ENCODE measurements at places on chromosomes 6 and 20.

DNA sequence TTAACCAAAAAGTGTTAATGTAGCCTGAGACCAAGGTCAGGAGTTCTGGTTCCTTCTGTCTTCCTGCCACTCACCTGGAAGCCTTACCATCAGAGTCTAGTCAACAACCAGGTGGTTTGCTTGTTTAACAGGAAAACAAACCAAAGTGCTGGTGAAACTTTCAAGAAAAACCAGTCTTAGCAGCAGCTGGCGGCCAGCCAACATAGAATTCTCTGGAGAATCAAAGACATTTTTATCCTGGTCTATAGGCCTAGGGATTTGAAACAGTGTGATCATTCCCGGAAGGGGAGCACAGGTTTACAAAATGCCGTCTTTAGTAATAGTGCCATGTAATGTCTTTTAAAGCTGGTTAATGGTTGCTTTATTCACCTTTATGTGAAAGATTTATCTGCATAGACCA lies 146.6 kb upstream of the AKIRIN2 start:
- no peak for DNase-seq

- no peak for DNase-seq
These were observed 26.0 kb downstream of the DCBLD1 start for GRCh38 chr6:117508450-117508971.

DNA sequence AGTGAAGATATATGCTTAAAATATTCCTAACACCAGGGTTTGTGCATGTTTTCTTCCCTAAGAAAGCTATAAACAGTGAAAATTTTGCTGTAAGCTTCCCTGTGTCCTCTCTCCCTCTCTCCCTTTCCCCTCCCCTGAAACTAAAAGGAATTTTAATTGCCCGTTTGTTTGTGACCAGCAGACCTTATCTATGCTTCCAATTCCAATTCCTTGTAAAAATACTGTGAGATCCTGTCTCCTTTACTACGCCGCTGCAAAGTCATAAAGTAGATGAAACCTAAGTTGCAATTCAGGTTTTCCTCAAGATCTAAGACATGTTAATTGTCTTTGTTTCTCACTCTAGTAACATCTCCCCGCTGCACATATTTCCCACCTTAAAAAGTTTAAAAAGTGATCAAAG lies 82.3 kb downstream of the DNAH8 start:
- DNase-seq = no peak

DNA sequence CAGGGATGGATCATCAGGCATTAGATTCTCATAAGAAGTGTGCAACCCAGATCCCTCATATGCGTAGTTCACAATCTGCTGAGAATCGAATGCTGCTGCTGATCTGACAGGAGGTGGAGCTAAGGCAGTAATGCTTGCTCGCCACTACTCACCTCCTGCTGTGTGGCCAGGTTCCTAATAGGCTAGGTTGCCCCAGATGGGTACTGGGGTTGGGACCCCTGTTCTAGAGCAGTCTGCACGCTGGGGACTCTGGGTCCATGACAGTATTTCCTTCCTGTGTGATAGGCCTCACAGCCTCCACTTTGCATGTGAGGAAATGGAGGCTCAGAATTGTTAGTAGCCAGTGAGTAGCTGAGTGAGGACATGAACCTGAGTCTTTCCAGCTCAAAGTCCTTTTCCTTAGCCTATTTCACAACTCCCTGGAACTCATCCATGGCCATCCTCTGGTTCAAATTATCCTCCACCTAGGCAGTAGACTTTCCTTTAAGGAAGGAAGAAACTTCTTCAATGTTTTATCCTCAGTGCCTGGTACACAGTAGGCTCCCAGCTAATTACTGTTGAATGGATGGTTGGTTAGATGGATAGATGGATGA lies 117.2 kb downstream of the SYCP2 start:
- no peak for DNase-seq

- no peak for DNase-seq
These were observed 65.3 kb upstream of the BMP2 start for GRCh38 chr20:6702144-6702543.

GRCh38 chr20:59661153-59661552 lies 56.8 kb downstream of the PHACTR3 start:
- no peak for DNase-seq

DNA sequence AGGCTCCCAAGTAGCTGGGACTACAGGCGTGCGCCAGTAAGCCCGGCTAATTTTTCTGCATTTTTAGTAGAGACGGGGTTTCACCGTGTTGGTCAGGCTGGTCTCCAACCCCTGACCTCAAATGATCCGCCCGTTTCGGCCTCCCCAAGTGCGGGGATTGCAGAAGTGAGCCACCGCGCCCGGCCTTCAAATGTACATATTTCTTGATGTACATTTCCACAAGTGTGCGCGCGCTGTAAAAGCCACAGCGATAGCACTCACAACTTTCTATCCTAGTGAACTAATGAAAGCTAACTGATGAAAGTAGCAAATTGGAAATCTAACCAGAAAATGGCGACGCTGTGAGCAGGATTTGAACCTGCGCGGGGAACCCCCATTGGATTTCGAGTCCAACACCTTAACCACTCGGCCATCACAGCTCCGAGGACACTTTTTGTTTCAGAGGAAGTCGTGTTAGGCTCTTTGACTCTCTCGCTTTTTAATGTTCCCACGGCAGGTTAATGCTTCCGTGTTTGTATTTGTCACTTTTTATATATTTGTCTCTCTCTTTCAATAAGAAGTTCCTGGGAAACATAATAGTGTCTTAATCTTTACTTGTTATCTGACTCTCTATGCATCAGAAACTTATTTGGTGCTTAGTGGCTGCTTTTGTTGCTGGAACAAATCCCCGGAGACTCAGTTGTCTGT lies 199.4 kb upstream of the ZNF184 start:
- no peak for DNase-seq

GRCh38 chr20:18421608-18422007 lies 45.2 kb downstream of the DZANK1 start:
- DNase-seq = no peak

DNA sequence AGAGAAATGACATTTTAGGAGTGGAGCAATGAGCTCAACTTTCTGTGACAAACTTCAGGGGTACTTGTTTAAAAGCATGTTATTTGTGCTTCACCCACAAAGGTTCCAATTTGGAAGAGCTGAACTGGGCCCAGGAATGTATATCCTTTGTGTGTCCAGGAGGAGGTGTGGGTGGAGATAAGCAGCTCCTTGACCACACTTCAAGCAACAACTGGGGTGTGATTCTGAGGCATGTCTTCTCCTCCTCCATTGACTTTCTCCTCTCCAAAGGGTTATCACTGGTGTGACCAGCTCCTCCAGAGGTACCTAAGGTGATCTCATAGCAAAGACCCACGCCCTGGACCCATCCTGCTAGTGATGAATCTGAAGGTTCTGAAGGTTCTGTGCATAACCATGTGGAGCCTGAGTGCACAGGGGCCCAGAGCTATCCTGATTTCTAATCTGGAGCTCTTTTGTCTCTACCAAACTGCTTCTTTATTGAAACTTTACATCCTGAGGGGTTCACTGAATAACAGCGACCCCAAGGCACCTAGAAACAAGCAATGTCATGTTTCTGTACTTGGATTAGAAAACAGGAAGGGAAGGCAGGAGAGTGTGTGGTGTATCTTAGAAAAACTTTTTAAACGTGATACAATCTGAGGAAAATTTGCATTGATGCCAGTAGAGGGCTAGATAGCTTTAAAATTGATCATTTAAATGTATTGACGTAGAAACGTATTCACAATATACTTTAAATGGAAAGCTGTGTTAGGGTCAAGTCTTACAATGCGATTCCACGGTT lies 60.9 kb upstream of the CD93 start:
- no peak for DNase-seq

DNA sequence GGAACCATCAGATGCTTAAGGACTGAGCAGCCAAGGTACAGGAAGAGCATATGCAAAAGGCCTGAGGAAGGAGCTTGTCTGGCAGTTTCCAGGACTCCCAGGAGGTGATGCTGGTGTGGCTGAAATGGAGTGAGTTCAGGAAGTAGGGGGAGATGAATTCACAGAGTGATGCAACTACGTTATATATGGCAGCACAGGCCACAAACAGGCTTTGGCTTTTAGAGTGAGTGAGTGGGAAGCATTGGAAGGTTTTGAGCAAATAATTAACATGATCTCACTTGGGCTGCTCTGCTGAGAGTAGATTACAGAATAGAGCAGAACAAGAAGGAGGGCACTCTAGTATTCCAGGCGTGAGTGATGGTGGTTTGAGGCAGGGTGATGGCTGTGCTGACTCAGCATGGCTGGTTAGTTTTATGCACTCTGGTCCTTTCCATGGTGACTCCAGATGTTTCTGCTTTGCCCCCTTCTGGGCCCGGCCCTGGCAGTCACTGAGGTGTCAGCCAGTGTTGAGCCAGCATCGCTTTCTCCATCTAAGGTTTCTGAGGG lies 6.5 kb downstream of the BTN2A2 start:
- no peak for DNase-seq

- no peak for DNase-seq
These were observed 257.3 kb downstream of the OGFRL1 start for GRCh38 chr6:71545905-71546304.

GRCh38 chr6:167302074-167302473 lies 11.0 kb downstream of the UNC93A start:
- DNase-seq = no peak

DNA sequence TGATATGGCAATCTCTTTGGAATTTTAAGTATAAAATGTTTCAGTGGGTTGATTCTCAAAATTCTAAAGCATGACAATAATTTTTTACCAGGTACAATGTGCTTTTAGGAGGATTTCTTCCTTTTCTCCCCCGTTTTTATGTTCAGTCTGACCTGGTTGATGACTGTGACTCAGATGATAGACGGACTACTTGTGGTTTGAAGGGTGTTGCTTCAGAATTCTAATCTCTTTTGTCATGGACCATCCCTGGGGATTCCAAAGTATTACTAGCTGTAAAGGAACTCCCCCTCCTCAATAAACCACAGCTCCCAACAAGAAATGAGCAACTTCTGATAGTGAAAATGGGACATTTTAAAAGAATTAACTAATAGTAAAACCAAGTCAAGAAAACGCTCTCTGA lies 34.9 kb upstream of the TNFAIP3 start:
- peak; percentile 55 for DNase-seq

GRCh38 chr6:90715093-90715655 lies 128.3 kb upstream of the MAP3K7 start:
- DNase-seq = no peak

DNA sequence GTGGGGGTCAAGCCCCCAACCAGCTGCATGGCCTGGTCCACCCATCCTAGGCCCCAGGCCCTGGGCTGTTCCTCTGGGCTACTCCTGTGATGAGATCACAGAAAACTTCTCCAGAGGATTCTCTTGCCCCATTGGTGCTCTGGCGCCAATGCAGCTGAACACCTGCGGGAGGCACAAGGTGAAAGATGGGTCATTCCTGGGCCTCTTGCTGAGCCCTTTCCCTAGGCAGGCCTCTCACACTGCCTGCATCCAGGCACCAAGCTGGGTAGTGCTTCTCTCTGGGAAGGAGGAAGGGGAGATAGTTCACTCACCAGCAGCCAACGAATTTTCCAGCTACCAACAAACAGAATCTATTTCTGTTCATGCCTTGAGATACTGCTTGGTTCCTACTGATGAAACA lies 142.1 kb downstream of the PXDC1 start:
- DNase-seq = no peak

DNA sequence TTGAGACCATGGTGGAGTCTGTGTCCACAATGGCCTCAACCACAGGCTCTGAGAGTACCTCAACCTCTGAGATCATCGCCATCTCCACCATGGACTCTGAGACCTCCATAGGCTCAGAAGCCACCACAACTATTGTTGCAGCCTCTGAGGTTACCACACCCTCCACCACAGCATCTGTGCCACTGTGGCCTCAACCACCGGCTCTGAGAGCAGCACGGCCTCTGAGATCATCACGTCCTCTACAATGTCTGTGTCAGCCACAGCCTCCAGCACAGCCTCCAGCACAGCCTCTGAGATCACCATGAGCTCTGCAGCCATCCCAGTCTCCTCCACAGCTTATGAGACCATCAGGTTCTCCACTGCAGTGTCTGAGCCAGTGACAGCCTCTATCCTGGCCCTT lies 19.4 kb upstream of the MUC21 start:
- no peak for DNase-seq

DNA sequence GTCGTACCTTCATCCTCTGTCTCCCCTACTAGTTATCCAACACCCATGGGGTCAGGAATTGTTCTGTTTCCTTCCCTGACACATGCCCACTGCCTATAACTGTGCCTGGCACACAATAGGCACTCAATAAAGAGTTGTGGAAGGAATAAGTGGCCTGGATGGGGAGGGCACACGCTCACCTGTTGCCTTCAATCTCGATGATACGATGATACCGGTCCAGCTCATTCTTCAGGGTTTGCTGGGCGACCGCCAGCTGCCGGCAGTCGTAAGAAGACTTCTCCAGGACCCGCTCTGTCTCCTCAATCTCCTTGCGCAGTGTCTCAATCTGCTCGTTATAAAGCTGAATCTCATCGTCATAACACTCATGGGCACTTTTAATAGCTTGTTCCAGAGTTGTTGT lies 32.5 kb downstream of the BFSP1 start:
- DNase-seq = no peak

DNA sequence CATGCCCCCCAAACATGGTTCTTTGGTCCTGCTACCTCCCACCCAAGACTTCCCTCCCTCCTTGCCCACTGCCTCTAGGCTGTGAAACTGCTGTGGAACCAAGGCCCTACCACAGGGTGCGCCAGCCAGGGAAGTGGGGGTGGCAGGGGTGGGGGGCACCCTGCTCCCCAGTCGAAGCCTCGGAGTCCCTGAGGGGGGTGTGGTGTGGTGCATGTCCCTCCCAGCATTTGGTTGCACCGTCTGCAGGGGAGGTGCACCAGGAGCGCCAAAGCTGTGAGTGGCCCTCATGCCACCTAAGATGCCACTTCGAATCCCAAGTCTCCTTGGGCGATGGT lies 1.8 kb downstream of the RGS19 start:
- no peak for DNase-seq

DNA sequence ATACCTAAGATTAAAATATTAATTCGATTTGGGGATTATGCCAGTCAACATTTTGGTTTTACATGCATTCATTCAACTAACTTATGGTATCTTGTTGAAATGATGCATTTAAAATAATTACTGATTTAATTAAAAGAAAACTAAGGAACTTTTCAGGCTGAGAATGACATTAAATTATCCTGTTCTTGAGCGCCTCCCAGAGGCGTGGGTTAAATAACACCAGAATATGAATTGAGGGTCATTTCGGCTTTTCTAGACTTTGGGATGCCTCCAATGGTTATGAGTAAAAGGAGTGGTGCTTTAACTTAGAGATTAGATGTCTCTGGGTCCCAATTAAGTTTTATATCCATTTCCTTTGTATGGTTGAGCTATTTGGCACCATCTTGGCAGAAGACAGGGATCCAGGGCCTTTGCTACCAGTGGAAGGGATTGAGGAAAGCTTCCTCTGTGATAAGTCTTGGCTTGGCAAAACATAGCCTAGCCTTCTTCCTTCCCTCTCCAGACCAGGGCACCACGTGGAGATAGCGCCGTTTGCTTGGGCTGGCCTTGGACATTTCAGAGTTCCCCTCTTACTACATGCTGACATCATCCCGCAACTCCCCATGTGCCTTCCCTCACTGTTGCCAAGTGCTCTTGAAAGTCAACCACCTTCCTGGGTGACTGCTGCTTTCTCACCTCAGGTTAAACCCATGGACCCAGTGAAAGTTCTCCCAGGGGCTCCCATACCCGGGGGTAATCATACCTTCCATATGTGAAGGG lies 28.7 kb downstream of the GNAS start:
- DNase-seq = no peak

Measured in BJ (cell line).